ENCODE measurements at places on chromosomes 2 and 18. TPM values are rescaled to one million over a fixed set of nuclear protein-coding genes. Genes with fewer than 3 reads are reported as not detected.

XDH gene
- 0.92 TPM for total RNA-seq

CCL20 gene
- 3.9 TPM for total RNA-seq

RMND5A gene
- 37.5 TPM for total RNA-seq

E2F6 gene
- 23.8 TPM for total RNA-seq

CD302 gene
- total RNA-seq: 2.7 TPM

CERS6 gene
- total RNA-seq: 16.7 TPM

PROKR1 gene
- not detected for total RNA-seq

LYPD6 gene
- total RNA-seq: 0.22 TPM

LYG1 gene
- total RNA-seq: 1.2 TPM

HOXD11 gene
- 5.4 TPM for total RNA-seq

RAB31 gene
- 24.9 TPM for total RNA-seq

ABCG8 gene
- not detected for total RNA-seq

CFC1 gene
- not detected for total RNA-seq

BCL2L11 gene
- 6.8 TPM for total RNA-seq

REEP1 gene
- total RNA-seq: 0.89 TPM

REL gene
- 3.5 TPM for total RNA-seq

TANC1 gene
- total RNA-seq: 8.3 TPM

NT5C1B gene
- total RNA-seq: not detected

CYP27C1 gene
- 4.3 TPM for total RNA-seq

SLC35F6 gene
- total RNA-seq: 32.4 TPM

DNAH7 gene
- total RNA-seq: 1.0 TPM

HEATR5B gene
- 4.8 TPM for total RNA-seq

EVX2 gene
- not detected for total RNA-seq

TEX44 gene
- total RNA-seq: not detected

CTLA4 gene
- total RNA-seq: not detected

RIT2 gene
- not detected for total RNA-seq

CTAGE1 gene
- not detected for total RNA-seq

G6PC2 gene
- total RNA-seq: not detected

ARHGEF4 gene
- total RNA-seq: 7.8 TPM
